ENCODE measurements at places on chromosomes 16 and 17. TPM values are rescaled to one million over a fixed set of nuclear protein-coding genes. Genes with fewer than 3 reads are reported as not detected.

KRTAP1-5 gene
- not detected for total RNA-seq

GRCh38 chr16:50531359-50531758 lies 16.8 kb upstream of the NKD1 start:
- peak; percentile 42 for DNase-seq

KCNH6 gene
- total RNA-seq: not detected

GRCh38 chr17:28547623-28548416 lies 4.6 kb downstream of the UNC119 start:
- no peak for DNase-seq

DNA sequence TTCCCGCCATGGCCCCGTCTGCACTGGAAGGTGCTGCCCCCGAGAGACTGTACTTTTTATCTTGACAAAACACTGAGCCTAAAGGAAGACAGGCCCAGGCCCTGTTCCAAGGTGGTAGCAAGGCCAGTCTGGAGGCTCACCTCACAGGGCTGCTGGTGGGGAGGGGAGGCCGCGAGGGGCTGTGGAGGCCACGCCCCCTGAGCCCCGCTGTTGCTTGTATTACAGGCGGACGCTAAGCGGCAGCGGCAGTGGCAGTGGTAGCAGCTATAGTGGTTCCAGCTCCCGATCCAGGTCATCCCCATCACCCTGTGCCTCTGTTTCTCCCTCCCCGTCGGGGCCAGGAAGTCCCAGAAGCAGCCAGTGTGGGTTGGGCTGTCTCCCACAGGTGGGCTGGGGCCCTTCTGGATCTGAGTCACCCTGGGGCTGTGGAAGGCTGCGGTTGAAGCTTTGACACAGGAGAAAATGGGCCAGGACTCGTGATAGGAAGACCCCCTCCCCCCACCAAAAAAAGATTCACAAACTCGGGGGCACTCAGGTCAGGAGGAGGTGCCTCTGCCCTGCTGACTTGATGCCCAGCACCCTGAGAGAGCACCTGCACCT lies 13.3 kb upstream of the IL17C start:
- DNase-seq: no peak

GRCh38 chr16:14146445-14146844 lies 75.3 kb downstream of the MRTFB start:
- DNase-seq: no peak

DNA sequence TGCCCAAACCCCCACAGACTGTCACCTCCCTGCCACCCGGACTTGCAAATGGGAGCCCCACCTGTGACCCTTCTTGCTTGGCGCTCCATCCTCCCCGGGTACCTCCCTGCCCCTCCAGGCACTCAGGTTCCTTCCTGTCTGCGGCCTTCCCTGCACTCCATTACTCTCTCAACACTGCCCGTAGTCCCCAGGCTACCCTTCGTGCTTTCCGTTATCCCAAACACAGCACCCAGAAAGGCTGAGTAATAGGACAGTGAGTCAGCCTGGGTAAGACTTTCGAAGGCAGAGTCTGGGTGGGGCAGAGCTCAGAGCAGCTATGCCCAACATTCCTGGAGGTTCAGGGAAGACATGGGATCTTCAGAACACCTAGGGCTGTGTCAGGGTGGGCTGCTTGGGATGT lies 16.6 kb upstream of the C16orf74 start:
- DNase-seq: no peak

DNA sequence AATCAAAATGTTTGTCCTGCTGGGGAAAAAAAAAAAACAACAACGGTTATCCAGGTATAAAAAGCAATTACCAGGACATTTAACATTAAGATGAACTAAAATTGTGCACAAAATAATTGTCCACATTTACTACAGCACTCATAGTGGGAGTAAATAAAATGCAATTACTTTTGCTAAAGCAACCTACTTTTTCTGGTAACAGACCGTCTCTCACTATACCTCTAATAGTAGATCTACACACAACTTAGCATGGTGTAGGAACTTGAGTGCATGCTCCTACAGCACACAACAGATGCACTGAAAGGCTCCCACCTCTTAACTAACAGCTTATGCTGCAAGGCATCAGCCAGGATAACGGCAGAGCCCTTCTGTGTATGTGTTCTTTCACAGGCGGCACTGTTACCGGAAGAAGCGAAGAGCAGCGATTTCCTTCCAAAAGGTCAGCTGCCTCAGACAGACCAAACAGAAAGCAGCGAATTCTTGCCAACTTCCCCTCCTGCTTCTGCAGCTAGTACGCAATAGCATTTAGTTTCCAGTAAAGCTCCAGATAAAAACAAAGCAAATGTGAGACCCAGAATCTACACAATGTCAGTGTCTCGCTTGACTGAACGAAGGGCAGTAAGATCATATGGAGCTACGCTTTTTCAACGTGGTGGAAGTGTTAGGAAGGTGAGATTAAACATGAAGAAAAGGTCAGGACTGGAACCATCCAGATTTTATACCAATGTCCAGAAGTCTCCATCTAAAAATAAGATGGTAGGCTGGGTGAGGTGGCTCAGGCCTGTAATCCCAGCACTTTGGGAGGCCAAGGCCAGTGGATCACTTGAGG lies 27.6 kb downstream of the STAT5B start:
- peak; percentile 96 for DNase-seq

RGS11 gene
- 9.8 TPM for total RNA-seq

DNA sequence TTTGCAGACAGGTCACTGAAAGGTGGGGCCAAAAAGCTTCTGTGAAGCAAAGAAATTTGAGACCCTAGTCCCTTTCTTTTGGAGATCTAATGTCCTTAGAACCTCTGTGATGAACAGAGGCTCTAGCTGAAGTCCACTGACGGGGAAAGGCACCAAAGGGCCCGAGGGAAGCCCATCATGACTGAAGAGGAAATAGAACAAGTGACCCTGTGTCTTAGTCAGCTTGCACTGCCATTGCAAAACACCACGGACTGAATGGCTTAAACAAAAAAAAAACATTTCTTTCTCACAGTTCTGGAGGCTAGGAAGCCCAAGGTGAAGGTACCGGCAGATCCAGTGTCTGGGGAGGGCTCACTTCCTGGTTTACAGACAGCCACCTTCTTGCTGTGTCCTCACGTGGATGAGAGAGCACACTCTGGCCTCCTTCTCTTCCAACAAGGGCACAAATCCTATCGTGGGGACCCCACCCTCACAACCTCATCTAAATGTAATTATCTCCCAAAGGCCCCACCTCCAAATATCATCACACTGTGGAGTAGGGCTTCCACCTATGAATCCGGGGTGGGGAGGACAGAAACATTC lies 24.3 kb upstream of the ASGR2 start:
- no peak for DNase-seq

- no peak for DNase-seq
Measured at GRCh38 chr17:17170346-17170985, 35.7 kb downstream of the PLD6 start.

GRCh38 chr17:57631871-57632270 lies 113.2 kb downstream of the CCDC182 start:
- DNase-seq: no peak

NSMCE1 gene
- total RNA-seq: 62.7 TPM

DNA sequence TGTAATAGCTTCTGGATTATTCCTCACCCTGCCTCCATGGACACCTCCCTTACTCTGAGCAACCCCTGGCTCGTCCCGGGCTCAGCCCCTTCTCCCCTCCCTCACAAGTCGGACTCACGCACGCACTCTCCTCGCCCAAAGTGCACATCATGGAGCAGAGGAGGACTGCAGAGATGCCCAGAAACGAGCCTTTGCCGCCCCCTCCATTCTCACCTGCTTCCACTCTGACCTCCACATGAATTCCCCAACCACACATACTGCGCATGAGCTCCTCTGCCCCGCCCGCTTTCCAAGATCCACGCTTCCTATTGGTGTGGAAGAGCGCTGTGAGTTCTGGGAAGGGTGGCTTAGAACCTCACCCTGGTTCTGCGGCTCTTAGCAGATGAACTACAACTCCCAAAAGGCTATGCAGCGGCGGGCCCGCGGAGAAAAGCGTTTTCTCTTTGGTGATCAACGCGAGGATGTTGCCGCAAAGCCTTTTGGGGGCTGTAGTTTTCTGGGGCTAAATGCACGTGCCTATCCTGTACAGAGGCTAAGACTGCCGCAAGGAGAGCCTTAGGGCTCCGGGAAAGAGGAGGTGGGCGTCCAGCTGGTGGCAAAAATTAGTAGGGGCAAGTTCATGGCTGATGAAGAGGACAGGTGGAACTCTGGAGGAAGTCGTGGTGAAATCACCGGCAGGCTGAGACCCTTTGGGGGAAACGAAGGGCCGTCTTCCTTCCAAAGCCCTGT lies at the start of gene PHB1:
Gene PHB1, minus strand, starts transcription at position 261 of the 729 bp plus-strand sequence. CDS start 1,618 bp downstream, outside the sequence.
- peak; percentile 98 for DNase-seq

PRRT2 gene
- 4.0 TPM for total RNA-seq

DNA sequence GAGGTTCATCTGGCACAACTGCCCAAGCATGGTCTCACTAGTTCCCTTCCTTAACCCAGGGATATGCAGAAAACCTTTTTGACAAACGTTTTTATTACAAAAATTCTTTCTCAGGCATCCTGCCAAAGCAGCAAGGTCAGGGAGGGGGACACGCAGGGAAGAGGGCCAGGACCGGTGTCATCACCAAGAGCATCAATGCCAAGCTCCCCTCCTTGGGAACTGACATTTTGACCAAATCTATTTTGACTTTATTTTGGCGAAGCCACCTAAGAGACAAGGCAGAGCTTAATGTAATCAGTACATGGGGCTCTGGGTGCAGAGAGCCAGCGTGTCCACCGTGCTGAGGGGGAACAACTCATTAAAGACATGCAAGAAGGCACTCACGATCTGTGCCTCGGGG lies 265.2 kb downstream of the CBLN1 start:
- DNase-seq: no peak

DNA sequence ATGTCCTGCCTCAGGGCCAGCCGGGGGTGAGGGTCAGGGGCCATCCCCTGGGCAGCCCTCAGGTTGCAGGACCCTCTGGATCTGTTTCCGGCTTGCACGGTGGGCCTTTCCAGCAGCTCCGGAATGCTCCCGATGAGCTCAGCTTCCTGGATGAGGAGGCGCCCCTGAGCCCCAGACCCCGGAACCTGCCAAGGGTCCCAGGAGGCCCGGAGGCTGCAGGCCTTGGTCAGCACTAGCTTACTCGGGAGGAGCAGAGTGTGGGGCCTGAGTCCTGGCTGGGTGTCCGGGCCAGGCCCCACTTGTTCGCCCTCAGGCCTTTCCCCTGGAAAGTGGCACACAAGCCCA lies 7.6 kb upstream of the C1QTNF8 start:
- no peak for DNase-seq

DNA sequence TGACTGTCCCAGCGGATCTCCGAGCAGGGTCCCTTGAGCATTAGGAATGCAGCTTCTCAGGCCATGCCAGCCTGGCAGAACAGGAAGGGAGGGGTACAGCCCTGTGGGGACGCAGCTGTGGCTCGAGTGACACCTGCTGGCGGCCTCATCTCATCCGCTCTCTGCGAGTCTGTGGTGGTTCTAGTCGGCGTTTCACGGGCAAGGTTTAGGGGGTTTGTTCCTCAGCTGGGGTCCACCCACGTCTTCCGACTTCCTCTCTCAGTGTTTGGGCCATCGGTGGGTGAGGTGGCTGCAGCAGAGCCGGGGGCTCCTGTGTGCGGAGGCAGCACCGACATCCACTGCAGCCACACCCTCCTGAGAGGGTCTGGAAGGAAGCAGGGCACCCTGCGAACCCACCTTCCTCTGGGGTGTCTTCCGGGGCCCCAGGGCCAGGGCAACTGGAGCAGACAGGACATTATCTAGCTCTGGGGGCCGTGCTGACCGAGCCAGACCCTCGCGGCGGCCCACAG lies 33.3 kb downstream of the JPH3 start:
- no peak for DNase-seq

DNA sequence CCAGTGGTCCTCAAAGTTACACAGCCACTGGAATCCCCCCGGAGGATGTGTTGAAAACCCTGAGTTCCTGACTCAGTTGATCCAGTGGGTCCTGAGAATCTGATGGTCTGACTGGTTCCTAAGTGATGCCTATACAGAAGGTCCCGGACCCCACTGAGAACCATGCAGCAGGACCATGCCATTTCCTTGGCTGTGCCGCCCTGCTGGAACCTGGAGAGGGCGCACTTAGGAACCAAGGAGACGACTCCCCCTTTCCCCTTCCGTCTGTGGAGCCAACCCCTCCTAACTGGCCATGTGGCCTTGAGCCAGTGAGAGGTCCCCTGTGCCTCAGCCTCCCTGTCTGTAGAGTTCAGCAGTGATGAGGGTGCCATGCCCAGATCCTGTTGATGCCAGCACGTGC lies 22.0 kb downstream of the C16orf74 start:
- no peak for DNase-seq

GH2 gene
- total RNA-seq: not detected

Measured in esophagus muscularis mucosa (tissue), 4 donors.